SK-N-SH (cell line): ENCODE measurements at places on chromosomes 2 and 18.

DNA sequence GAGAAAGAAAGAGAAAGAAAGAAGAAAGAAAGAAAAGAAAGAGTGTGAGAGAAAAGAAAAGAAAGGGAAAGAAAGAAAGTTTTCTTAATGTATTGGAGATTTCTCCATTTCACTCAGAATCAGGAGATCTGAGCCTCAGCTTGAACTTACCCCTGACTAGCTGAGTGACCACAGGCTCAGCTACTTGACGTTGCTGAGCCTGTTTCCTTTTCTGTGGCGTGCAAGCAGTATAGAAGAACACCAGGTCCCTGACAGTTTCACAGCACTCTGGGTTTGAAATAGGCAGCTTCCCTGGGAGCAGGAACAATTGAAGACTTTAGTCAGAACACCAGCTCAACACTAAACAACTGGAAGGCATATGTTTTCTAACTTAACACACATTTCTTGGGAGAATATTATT, 44.7 kb downstream of the MARCO start:
- DNase-seq, result no peak

GRCh38 chr2:181656450-181657291, at the start of gene CERKL:
CERKL (minus strand) TSS chr2:181657105; CDS start chr2:181657006, 99 bp downstream.
- peak; percentile 87 for DNase-seq

- no peak for DNase-seq
Measured at GRCh38 chr2:170842785-170843184, 26.1 kb downstream of the GAD1 start.

GRCh38 chr2:4130651-4131050, 427.3 kb downstream of the DCDC2C start:
- DNase-seq, result no peak

DNA sequence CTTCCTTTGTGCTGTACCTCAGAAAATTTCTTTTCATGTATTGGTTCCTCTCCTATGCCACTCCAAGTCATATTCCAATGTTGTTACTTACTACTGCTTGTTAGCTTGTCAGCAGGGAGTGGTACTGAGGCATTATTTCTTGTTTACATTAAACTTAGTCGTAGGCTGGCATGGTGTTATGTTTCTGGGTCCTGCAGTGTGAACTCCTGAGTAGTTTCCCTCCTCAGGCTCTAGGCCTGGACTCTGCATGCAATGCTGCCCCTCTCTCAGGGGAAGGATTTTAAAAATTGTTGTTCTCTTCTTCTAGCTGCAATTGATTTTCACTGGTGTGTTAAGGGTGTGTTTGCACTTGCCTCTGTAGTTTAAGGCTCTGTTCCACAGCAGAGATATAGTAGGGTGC, 671.6 kb downstream of the PLCL1 start:
- no peak for DNase-seq

DNA sequence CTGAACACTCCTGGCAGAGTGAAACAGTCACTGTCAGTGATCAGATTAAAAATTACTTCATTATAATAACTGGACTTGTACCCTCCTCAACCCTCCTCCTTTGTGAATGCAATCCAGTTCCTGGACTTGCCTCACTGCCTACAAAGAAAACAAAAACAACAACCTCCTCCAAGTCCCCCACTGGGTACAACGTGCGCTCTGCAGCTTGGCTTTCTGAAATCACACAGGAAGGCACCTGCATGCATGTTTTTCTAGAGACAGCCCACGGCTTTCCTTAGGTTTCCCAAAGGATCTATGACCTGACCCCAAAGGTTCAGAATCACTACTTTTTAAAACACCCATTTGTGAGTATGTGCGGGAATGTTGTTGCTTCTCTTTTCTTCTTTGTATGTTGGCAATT, 61.4 kb upstream of the TUBA3E start:
- no peak for DNase-seq

- no peak for DNase-seq
Measured at GRCh38 chr2:57882895-57883515, 163.6 kb upstream of the VRK2 start.

DNA sequence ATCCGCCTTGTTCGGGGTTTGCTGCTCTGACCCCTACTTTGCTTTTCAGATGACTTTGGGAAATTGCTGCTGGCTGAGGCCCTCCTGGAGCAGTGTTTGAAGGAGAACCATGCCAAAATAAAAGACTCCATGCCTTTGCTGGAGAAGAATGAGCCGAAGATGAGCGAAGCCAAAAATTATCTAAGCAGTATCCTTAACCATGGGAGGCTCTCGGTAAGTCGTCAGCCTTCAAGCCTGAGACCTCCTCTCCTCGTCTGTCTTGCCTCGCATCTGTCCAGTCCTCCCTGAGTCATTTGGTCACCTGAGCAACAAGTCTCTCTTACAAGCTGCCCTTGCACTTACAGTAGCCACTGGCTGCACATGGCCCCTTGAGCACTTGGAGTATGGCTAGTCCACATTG, 34.7 kb upstream of the MCFD2 start:
- no peak for DNase-seq

- no peak for DNase-seq
Measured at GRCh38 chr2:5594249-5594695, 97.9 kb upstream of the SOX11 start.

DNA sequence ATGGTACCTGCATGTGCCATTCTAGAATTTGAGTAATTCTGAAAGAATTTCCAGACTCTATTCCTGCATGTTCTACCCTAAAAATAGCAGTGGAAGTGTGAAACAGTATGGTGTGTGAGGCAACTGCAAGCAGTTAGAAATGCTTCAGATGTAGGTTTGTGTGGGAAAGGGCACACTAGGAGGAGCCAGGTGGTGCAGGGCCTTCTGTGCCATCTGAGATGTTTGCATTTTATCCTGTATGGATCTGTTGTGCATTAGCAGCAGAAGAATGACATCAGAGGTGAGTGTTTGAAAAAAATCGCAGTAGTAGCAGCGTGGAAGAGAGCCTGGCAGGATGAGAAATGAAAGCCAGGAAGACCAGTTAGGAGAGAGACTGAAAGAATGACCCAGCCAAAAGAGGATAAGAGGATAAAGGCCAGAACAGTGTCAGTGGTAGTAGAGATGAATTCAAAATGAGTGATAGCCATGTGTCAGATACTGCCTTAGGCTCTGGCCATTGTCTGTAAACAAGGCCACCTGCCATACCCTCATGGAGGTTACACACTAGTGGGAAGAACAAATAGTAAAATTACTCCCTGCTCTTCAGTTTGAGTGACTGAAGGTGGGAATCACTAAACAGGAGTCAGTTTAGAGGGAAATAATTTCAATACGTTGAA, 142.2 kb downstream of the PKP4 start:
- DNase-seq, result peak; percentile 25

- no peak for DNase-seq
Measured at GRCh38 chr18:13241893-13242175, 23.3 kb downstream of the LDLRAD4 start.

GRCh38 chr2:3267869-3268704, 109.5 kb downstream of the EIPR1 start:
- DNase-seq, result no peak

DNA sequence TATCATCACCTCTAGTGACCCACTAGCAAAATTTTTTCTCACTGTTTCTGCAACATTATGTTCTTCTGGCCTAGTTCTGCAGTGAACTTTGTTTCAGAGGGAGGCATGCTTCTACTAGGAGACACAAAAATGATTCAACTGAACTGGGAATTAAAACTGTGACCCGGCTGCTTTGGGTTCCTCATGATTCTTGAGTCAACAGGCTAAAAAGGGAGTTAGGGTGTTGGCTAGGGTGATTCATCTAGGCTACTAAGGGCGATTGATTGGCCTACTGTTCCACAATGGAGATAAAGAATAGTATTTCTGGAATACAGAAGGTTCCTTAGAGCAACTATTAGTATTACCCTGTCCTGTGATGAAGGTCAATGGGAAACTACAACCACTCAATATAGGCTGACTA, 179.5 kb downstream of the PPP1R1C start:
- DNase-seq, result no peak

GRCh38 chr2:117470311-117471095, 344.0 kb upstream of the DDX18 start:
- peak; percentile 43 for DNase-seq

GRCh38 chr2:136373841-136374240, 255.9 kb upstream of the CXCR4 start:
- DNase-seq, result no peak

GRCh38 chr2:96109931-96110511, 6.3 kb downstream of the ADRA2B start:
- DNase-seq, result no peak

GRCh38 chr2:239825705-239825979, 199.5 kb downstream of the NDUFA10 start:
- DNase-seq, result peak; percentile 3

DNA sequence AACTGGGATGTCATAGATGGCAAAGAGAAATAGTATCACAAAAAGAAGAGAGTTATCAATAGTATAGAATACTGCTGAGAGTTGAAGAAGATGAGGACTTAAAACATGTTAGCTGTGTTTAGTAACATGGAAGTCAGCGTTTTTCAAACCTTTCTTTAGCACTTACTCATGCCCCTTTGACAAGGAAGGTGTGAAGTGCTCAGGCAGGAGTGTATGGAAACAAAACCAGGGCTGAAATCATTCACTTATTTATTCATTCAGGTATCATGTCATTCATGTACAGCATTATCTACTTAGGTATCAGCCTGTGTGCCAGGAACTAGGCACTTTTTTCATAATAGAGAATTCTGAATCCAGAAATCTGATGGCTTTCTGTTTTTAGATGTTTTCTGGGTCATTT, 27.2 kb downstream of the CD28 start:
- no peak for DNase-seq

DNA sequence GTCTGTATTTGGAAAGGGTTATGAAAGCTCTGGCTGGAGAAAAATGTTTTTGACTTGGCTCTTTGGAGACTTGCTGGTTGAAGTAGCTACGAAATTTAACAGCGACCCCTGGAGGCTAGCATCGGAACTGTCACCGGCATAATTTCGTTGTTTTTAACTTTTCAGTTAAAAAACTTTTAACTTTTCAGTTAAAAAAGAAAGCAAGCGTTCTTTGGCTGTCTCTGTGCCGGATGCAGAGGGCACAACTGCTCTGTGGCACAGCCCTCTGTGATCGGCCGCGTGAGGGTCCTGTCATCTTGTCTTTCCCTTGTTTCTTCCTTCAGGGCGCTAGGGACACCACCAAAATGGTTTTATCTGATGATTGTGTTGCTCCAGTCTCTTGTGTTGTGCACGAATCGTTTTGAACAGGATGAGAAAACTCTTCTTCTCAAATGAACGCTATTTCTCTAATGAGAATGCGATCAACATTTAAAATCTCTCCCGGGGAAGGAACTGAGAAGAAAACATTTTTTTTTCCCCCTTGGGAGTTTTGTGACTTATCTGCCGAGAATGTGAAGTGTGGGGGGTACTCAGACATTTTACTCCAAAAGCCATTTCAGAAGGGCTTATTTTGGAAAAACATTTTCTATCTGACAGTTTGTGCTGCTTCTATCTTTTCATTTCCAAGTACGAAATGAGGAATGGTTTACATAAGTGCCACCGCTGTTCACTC, 57.1 kb downstream of the ADCYAP1 start:
- peak; percentile 23 for DNase-seq
